ENCODE measurements at places on chromosomes 7 and 10.
A peak's percentile ranks its signal among the peaks of the same experiment; 100 is the strongest.

DNA sequence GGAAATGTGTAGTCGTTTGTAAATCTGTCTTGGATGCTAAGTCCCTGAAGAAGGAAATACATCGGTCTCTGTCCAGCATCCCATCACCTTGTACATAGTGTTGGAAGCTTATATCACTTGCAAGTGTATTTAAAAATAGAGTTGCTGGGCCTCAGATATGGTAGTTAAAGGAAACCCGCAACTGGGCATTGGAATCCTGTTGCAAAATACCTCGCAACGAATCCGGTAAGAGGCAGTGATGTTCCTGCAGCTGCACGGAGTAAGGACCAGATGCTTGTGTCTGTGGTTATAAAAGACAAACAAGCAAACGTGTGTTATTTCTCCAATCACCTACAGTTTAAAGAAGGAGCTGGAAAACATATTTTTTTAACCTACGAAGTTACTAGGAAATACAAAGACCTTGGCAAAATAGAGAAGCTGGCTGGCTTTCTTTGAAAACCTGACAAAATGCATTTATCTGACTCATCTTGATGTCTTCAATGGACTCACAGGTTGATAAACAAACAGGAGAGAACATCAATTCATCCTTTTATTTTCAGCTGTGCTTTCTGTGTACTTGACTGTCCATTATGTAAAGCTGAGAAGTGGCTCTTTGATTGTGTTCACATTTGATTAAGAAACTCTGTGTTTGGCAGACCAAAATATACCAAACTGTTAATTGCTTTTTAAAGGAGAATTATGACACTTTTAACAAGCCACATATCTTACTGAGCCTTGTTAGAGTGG is 326.4 kb downstream of the SFMBT2 start:
- H3K4me3 ChIP-seq, result no peak overlapping the region
- DNase-seq, result no peak
- H3K4me1 ChIP-seq, result peaks cover 10% of the 10 kb centered on the region
- H3K27me3 ChIP-seq, result no peaks in the 10 kb centered on the region
- no peak overlapping the region for H3K27ac ChIP-seq

DNA sequence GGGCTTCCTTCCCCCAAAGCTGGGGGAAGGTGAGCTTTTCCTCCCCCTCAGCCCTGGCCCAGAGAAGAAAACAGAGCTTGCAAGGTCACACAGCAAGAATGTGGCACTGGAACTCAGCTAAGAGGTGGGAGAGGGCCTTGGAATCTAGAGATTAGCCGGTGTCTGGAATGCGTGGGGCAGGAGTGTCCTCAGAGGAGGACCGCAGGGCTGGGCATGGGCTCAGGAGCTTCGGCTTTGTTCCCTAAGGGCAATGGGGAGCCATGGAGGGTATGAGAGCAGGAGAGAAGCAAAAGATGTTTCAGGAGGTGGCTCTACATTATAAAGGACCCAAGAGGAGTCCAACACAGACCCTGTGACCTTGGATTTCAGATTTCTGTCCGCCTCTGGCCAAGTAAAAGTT is 127.2 kb upstream of the TNRC18 start:
- H3K27me3 ChIP-seq, result peaks cover 11% of the 10 kb centered on the region
- H3K4me3 ChIP-seq, result no peak overlapping the region
- H3K27ac ChIP-seq, result no peak overlapping the region
- no peak for DNase-seq

- H3K27ac ChIP-seq, result no peak overlapping the region
- H3K36me3 ChIP-seq, result no peaks in the 10 kb centered on the region
- no peak for DNase-seq
Measured at GRCh38 chr7:30159698-30160143, 24.9 kb downstream of the MTURN start.

DNA sequence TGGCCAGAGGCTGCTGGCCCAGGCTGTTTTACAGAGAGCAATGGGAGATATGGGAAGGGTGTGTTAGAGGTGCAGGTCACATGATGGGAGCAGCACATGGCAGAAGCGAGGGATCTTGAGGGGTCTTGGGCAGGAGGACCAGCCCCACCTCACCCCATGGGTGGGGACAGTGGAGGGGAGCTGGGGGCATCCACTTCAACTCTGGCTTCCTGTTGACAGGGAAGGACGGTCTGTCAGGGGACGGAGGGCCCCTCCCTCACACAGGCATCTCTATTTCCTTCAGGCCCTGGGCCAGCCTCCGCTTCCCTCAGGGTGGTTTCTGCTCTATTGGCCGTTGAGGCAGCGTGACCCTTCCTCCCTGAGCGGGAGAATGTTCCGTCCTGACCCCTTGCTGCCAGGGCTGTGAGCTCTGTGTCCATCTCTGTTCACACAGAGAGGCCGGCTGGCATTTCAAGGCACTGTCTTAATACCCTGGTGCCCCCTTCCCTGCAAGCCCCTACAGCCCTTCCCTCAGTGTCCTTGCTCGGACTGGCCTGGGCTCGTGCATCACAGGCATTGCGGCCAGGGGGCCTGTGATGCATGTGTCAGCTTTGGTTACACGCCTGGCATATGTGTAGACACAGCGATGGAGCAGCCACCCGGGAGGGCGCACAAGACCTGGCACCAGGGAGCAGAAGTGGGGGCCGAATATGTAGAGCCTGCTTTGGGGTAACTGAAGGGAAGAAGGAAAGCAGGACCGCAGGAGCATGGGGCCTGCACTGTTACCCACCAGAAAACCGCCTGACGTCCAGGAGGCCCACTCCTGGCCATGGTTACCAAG is 31.8 kb downstream of the RAMP3 start:
- H3K27ac ChIP-seq, result no peak overlapping the region
- no peak overlapping the region for H3K4me3 ChIP-seq
- peaks cover 1% of the 10 kb centered on the region for H3K4me1 ChIP-seq
- no peak for DNase-seq

DNA sequence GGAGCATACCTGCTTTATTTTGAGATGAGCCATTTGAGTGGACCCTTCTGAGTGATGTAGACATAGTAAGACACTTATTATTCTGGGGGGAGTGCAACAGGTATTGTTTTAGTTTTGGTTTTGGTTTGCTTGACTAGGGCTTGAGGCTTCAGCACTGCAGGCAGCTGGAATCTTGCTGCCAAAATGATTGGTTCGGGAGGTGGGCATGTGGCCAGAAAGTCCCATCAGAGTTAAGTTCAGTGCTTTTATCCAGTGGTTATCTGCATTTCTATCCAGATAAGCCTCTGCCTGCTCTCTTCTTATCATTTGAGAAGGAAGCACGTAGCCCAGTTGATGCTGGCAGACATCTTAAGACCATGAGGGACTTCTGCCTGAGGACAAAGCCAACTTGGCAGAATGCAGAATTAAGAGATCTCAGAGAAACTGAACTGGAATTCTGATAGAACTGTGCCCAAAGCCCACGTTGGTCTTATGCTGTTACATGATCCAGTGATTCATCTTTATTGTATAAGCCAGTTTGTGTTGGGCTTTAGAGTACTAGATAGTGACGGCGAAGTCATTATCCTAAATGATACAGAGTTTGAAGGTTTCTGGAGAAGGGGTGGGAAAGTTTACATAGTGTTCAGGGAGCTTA is 9.6 kb upstream of the JAZF1 start:
- DNase-seq, result no peak
- H3K36me3 ChIP-seq, result no peaks in the 10 kb centered on the region
- no peak overlapping the region for H3K27ac ChIP-seq
- no peaks in the 10 kb centered on the region for H3K4me1 ChIP-seq
- no peak overlapping the region for H3K4me3 ChIP-seq
- H3K27me3 ChIP-seq, result no peaks in the 10 kb centered on the region

GRCh38 chr10:129307141-129307540 is 159.9 kb upstream of the MGMT start:
- H3K27ac ChIP-seq, result no peak overlapping the region
- no peaks in the 10 kb centered on the region for H3K27me3 ChIP-seq
- H3K4me3 ChIP-seq, result no peak overlapping the region
- H3K4me1 ChIP-seq, result no peaks in the 10 kb centered on the region
- DNase-seq, result no peak

DNA sequence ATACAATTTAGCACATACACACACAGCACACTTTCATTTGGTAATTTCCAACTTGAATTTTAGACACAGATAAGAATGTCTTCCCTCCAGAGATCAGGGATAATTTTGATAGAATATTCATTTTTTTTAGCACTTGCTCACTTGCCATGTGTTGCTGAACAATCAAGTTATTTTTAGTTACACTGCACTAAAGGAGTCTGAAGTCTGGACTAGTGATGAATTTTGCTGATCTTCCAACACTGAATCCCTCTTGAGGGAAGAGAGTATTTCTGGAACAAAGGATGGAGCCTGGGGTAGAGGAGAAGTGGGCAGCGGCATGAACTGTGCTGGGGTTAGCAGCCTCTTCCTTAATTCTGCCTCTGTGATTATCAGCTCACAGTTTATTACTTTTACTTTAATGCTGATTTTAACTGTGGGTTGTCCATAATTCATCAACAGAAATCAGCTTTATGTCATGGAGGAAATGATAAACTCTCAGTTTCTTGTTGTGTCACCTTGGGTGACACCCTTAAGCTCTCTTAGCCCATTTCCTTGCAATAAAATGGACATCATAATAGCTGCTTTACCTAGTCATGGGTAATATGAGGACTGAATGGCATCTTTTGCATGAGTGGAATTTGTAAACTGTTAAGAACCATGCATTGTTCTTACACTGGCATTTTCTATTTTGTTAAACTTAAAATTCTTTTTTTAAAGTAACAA is 32.1 kb downstream of the SGPL1 start:
- no peak for DNase-seq
- H3K27me3 ChIP-seq, result peaks cover 1% of the 10 kb centered on the region
- H3K36me3 ChIP-seq, result no peaks in the 10 kb centered on the region

DNA sequence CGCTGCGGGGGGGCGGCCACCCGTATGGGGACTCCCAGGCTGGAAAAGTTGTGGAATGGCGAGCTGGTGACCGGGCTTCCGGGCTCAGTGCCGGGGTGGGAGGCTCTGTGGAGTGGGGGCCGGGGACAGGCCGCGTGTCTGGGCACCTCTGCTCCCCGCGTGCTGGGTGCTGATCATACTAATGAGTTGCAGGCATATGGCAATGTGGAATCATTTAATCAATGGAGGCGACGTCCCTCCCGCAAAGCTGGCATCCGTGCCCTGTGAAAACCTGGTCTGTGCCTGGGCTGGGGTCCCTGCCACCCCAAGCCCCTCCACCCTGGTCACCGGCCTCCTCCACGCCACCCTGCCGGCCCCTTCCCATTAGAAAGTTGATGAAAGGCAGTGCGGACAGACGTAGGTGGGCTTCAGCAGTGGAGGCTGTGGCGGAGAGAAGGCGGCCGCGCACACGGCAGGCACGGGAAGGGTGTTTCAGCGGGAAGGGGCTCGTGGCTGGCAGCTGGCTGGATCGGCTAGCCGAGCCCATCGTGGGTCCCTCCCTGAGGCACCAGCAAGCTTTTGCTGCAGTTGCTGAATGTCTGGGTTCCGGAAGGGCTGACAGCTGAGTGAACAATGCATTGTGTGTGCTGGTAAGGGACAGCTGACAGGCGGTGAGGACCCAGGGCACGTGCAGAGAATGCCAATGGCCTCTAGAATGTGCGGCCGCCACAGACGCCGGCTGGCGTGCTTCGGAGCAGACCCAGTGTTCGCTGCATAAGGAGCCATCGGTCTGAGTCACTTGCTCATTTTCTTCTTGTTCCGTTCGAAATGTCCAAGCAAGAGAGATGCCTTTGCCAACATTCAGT is 1.5 kb downstream of the ADGRA1 start:
- H3K27ac ChIP-seq, result no peak overlapping the region
- DNase-seq, result peak; percentile 28
- peaks cover 8% of the 10 kb centered on the region for H3K36me3 ChIP-seq
- peaks cover 13% of the 10 kb centered on the region for H3K4me1 ChIP-seq
- peaks cover 5% of the 10 kb centered on the region for H3K27me3 ChIP-seq

DNA sequence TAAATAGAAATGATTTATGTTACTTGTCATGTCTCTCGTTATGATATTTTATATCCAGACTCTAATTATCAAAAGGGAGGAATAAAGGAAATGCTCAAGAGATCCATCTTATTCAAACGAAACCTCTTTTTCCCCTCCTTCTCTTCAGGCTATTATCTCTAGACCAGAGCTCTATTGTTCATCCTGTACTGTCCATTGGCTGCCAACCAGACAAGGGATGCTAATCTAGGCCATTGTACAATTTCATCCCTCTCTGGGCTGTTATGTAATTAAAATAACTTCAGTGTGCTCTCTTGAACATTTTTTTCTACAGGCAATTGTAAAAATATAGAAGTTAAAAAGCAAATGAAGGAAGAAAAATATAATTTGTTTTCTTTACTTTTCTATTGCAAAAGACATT is 220.4 kb downstream of the HDAC9 start:
- no peaks in the 10 kb centered on the region for H3K27me3 ChIP-seq
- no peaks in the 10 kb centered on the region for H3K4me1 ChIP-seq
- H3K4me3 ChIP-seq, result no peak overlapping the region

DNA sequence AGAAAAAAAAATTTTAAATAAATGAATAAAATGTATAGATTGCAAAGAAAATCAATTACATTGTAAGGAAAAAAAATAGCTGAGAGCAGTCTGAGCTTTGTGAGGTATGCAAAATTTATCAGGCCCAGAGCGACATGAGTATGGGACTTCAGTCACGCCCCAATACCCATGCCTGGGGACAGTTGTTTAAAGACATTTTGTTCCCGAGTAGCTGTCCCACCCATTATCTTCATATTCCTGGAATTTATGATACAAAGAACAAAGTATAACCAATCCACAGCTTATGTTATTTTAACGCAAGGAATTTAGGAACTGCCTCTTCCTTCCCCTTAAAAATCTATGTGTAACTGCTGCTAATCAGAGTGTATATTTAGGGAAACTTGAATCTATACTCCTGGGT is 1.6 kb upstream of the PON2 start:
- DNase-seq, result no peak
- H3K4me3 ChIP-seq, result no peak overlapping the region
- H3K27me3 ChIP-seq, result no peaks in the 10 kb centered on the region
- peaks cover 5% of the 10 kb centered on the region for H3K4me1 ChIP-seq
- no peaks in the 10 kb centered on the region for H3K36me3 ChIP-seq

DNA sequence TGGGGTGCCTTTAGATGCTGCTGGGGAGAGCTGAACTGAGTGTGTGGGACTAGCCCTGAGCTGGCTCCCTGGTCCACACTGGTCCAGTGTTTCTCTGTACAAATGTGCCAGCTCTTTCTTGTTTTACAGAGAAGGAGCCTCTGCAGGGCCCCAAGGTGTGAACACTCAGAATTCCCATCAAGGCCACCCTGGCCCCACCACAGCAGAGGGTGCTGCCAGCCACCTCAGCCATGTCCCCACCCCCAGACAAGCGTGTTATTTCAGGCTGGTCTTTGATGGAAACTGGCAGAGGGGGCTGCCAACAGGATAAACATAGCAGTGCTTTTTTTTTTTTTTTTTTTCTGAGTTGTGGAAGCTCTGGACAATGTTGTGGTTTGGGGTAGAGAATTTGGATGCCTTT is 68.5 kb upstream of the LRRC18 start:
- peak overlapping the region; percentile 68 for H3K27ac ChIP-seq
- peaks cover 6% of the 10 kb centered on the region for H3K27me3 ChIP-seq
- peaks cover 11% of the 10 kb centered on the region for H3K36me3 ChIP-seq
- H3K4me1 ChIP-seq, result peaks cover 15% of the 10 kb centered on the region
- DNase-seq, result no peak
- no peak overlapping the region for H3K4me3 ChIP-seq

DNA sequence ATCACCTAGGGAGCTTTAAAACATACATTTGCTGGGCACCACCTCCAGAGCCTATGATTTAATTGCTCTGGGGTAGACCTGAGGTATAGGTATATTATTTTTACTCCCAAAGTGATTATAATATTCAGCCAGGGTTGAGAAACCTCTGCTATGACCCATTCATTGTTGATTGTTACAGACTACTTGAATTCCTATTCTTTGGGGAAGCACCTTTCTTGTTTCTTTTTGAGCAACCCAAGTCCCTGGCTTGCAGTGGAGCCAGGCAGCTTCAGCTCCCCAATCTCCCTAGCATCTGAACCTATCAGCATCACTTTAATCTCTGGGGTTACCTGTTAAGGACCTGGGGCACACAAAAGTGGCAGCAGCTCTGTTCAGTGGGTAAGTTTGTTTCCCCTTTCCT is 8.6 kb downstream of the PRKG1 start:
- no peak overlapping the region for H3K4me3 ChIP-seq
- no peak overlapping the region for H3K27ac ChIP-seq
- DNase-seq, result no peak
- peaks cover 9% of the 10 kb centered on the region for H3K4me1 ChIP-seq
- H3K27me3 ChIP-seq, result no peaks in the 10 kb centered on the region

Measured in glutamatergic neuron (in vitro differentiated cells).